KBM-7 (cell line): ENCODE measurements at places on chromosomes 2 and 18.

GRCh38 chr18:44584900-44585299 is 95.8 kb upstream of the SETBP1 start:
- DNase-seq = no peak

DNA sequence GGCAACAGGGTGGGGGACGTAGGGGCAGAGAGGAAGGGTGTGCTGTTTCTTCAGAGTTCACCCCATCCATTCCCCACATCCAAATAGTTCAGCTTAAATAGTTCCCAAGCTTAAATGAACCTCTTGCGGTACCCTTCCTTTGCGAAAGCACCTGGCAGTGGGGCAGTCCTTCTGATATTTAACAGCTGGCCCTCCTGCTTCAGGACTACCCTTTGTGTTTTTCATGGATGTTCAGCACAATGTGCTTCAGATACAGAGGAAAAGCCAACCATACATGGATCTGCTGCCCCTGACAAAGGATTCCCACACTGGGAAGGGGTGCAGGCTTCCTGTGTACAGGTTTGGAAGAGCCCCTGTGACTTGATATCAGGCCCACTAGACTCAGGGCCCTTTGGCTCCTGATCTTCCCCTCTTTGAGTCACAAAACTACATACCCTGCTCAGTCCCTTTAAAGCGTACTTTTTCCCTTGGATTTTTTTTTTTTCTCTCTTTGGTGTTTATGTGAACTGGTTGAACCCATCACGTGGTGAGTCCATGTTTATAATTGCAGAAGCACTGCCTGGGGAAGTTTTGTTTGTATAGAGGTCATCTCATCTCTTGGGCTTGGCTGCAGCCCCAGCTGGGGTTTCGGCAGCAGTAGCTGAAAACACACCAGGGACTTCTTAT is 45.3 kb upstream of the IGFBP5 start:
- no peak for DNase-seq

DNA sequence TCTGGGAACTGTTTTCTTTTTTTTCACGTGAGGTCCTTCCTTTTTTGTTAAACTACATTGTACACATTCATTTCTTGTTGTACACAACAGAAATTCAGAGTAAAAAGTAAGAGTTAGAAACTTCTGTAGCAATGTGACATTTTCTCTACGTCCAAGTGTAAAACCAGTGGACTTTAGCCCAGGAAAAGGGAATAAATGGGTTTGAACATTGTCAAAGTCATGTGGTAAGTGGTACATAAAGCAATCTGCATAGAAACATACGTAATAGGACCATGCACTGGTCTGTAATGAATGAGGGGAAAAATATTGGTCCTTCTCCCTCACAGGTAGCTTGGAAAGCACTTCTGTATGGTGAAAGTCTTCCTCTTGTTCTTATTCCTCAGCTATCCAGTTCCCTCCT is 421.4 kb downstream of the SETBP1 start:
- no peak for DNase-seq

DNA sequence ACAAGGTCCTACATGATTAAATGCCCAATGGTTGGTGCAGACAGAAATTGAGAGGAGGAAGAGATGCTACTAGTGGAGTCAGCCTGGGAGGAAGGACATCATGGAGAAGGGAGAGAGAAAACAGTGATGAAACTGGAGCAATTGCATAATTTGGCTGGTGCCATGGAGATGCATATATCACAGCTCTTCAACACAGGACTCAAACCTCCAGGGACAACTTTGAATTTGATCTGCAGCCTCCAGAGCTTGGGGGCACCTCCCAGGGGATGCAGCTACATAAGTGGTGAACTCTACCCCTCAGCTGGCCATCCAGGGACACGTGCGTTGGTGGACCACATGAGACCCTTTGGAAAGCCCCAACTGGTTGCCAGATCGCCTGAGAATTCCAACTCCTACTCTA is 80.4 kb downstream of the CTAGE1 start:
- DNase-seq = no peak

DNA sequence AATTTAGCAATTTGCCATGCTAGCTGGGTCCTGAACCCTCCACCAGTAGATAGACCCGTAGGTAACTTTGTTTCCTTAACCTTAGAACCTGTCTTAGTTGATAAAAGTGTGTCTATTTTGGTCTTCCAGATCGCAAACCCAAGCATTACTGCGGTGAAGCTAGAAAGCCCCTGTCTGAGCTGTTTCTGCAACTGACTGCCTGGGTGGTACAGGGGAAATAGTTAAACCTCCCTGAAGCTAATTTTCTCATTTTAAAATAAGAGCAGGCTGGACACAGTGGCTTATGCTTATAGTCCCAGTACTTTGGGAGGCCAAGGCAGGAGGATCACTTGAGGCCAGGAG is 101.7 kb upstream of the MSH2 start:
- no peak for DNase-seq

DNA sequence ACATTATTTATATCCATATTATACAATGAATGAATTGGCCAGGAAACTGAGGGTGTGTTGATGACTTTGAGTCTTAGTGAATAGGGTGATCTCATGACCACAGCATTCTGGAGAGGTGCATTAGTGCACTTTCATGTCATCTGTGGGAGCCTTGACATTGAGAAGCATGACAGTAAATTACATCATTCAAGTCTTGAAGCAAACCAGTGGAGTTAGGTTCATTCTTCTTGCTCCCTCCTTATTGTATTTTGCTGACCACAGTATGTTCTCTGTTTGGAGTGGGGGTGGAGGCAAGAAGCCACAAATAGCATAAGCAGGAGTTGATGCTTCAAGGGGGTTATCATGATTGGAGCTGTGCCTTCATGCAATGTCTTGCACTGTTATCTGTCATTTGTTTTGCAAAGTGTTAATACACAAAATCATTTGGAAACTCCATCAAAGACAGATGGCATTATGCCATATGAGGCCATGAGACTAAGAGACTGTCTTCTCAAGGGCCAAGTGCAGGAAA is 680.2 kb downstream of the NYAP2 start:
- DNase-seq = no peak

DNA sequence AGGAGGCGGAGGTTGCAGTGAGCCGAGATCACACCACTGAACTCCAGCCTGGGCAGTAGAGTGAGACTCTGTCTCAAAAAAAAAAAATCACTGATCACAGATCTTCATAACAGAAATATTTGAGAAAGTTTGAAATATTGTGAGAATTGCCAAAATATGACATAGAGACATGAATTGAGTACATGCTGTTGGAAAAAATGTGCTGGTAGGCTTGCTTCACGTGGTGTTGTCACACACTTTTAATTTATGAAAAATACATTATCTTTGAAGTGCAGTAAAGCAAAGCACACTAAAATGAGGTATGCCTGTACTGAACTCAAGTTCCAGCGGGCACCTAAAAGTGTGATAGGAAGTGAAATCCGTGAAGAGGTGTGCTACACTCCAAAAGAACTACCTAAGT is 152.6 kb downstream of the TMEFF2 start:
- no peak for DNase-seq

- no peak for DNase-seq
Measured at GRCh38 chr2:241081190-241081642, 20.9 kb downstream of the MTERF4 start.

DNA sequence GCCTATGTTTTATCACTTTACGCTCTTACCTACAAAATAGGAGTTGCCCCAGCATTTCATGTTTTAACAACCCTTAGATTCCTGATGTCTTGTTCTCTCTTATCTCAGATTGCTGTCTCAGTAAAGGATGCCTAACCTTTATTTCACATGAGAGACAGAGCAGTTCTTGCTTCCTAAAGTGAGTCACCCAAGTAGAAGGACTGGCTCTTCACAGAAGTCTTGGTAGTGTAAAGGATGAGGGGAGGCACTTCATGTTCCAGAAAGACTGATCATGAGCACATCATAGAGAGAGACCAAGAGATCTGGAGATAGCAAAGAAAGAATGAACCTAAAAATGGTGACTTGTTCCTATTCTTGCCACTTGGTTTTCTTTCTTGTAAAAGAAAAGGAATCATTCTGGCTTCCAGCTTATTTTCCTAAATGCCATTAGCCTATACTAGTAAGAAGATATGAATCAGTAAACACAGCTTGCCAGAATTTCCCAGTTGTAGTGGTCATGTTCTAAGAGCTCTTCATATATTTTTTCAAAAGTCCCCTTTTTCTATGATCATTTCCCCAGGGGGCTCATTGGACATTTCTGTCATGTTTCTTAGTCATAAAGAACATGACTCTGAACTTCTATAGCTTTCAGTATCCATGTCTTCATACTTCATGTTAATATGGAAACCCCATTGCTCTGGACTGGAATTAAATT is 54.9 kb downstream of the MAPRE2 start:
- no peak for DNase-seq

DNA sequence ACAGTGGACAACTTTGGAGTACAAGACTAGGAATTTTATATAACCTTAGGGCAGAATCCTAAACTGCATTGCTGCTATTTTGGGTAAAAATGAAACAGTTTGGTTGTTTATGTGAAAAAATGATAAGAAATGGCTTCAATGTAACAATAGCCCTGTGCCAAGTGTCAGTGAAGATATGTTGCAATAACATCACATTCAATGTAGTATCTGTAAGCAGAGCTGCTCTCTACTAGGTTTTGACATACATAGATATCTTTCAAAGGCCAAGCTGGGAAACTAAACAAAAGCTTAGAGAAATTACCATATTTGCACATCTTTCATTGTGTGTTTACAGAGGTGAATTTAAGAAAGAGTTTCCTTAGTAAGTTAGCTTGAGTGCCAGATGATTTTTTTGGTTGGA is 135.0 kb upstream of the DOK6 start:
- DNase-seq = no peak

DNA sequence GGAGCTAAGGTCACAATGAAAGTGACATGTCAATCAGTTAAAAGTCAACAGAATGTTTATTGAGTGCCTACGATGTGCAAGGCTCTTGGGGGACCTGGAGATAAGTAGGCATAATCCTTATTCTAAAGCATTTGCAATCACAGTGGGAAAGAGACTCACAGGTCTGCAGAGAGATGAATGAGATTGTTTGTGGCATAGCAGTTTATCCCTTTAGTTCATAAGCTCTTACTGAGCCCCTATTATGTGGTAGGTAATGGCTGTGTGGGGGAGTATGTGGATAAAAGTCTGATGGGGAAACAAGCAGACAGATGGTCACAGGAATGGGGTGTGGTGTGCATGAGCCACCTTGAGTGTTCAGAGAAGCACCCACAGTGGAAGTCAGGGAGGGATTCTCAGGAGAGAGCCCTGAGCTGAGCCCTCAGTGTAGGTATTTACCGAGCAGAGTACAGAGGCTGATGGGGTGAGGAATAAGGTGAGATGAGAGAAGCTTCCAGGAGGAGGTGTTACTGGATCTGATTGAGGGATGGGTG is 48.1 kb downstream of the EMILIN2 start:
- DNase-seq = peak; percentile 22

- no peak for DNase-seq
Measured at GRCh38 chr18:58196881-58197872, 153.2 kb downstream of the NEDD4L start.

GRCh38 chr2:30710461-30710860 is 96.8 kb downstream of the CAPN13 start:
- DNase-seq = no peak
